ENCODE measurements at places on chromosomes 16 and 17. TPM values are rescaled to one million over a fixed set of nuclear protein-coding genes. Genes with fewer than 3 reads are reported as not detected.

GRCh38 chr17:49111934-49112333 is 20.6 kb upstream of the B4GALNT2 start:
- H3K4me3 ChIP-seq, result no peak overlapping the region
- DNase-seq, result no peak
- no peaks in the 10 kb centered on the region for H3K4me1 ChIP-seq
- peaks cover 21% of the 10 kb centered on the region for H3K27me3 ChIP-seq

DNA sequence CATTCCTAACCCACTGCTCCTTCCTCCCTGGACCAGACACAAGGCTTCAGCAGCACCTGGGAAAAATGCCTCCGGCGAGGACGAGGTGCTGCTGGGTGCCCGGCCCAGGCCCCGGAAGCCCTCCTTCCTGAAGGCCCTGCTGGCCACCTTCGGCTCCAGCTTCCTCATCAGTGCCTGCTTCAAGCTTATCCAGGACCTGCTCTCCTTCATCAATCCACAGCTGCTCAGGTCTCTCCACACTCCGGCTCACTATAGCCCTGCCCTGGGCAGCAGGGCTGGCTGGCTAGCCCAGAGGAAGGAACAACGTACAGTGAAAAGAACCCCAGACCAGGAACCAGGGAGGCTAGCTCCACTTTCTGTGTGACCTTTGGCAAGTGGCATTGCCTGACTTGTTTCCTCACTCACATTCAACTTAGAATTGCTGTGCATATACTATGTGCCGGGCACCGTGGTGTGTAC is 26.2 kb downstream of the ABCC3 start:
- no peak overlapping the region for H3K4me3 ChIP-seq
- H3K4me1 ChIP-seq, result peaks cover 11% of the 10 kb centered on the region
- H3K36me3 ChIP-seq, result no peaks in the 10 kb centered on the region
- H3K27ac ChIP-seq, result peak overlapping the region; percentile 26
- no peak for DNase-seq

GRCh38 chr17:8797621-8798175 is 1.5 kb downstream of the MFSD6L start:
- H3K4me3 ChIP-seq, result no peak overlapping the region
- no peaks in the 10 kb centered on the region for H3K36me3 ChIP-seq
- no peaks in the 10 kb centered on the region for H3K27me3 ChIP-seq
- no peaks in the 10 kb centered on the region for H3K4me1 ChIP-seq
- no peak overlapping the region for H3K27ac ChIP-seq

GRCh38 chr17:64504769-64505339 is 1.2 kb downstream of the DDX5 start:
- H3K4me1 ChIP-seq, result peaks cover 55% of the 10 kb centered on the region
- H3K27ac ChIP-seq, result peak overlapping the region; percentile 100
- H3K27me3 ChIP-seq, result no peaks in the 10 kb centered on the region
- H3K36me3 ChIP-seq, result peaks cover 72% of the 10 kb centered on the region

DNA sequence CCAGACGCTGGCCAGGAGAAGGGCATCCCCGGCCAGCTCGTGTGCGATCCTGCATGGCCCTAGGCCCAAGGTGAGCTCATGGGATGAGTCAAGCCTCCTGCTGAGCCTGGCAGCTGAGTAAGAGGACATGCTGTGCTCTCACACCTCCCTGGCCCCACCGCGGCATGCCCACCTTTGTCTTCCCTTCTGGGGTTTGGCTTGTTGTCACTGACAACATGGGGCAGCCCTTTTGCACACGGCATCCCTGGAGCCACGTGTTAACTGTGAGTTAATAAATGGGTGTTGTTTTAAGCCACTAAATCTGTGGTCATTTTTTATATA is 8.9 kb upstream of the TNS4 start:
- H3K27ac ChIP-seq, result no peak overlapping the region
- H3K36me3 ChIP-seq, result peaks cover 2% of the 10 kb centered on the region
- peaks cover 9% of the 10 kb centered on the region for H3K4me1 ChIP-seq
- no peak for DNase-seq
- H3K27me3 ChIP-seq, result peaks cover 12% of the 10 kb centered on the region

DNA sequence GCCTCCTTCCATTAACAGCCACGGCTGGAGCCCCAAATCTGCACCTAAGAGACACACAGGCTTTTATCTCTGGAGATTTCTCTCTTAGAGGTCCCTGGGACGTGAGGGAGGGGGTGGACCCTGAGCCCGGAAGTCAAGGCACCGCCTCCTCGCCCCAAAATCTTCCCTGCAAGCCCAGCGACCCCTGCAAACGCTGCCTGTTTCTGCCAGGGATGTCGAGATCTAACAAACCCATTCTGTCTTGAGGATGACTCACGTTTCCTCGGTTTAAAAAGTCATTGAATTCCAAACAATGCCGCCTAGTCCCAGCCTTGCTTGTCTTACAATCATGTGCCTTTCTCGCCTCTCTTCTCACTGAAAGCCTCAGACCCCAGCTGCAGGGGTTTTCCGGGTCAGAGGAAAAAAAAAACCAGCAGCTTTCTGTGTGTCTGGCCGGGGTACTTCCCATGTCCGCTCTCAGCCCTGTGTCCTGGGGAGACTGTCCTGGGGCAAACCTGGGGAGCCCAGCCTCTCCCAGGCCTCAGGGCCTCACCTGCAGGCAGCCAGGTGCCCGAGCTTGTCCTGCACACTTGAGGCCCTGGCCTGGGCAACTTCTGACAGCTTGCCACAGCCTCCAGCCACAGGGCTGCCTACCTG is 15.4 kb downstream of the ARL2BP start:
- peak; percentile 34 for DNase-seq
- H3K4me3 ChIP-seq, result peak overlapping the region; percentile 54
- peak overlapping the region; percentile 87 for H3K27ac ChIP-seq
- H3K36me3 ChIP-seq, result no peaks in the 10 kb centered on the region

DNA sequence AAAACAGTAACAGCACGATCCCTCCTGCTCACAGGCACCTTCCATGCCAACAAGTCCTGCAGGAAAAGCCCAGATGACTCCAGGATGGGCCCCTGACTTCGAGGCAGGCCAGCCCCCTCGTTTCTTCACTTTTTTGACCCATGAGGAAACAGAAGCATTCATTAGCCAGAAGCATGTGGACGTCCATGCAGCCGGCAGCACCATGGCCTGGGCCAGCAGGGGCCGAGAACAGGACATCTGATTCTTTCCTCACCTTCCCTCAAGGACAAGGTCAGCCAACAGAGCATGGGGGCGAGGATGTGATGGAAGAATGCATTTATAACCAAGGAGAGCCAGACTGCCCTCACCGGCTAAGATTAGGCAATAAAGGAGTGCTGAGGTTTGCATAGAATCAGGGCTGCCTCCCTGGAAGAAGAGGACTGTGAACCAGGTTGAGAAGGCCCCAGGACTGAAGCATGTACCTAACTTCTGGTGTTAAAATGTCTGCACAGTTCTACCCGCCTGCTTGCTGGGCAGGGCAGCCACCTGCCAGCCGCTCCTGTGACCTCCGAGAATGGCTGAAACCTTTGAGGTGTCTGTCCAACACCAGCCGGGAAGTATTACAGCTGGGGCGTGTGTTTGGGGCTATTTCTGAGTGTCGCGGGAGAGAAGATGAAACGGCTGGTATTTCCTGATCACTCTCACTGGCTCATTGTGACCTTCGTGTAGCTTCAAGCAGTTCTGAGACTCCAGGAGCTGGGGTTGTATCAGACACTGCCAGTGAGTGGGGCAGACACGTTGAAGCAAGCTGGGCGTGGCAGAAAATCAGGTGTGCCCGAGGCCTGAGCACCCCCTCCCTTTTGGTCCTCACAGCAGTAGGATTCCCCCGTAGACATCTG is 94.0 kb upstream of the TNRC6C start:
- peaks cover 18% of the 10 kb centered on the region for H3K4me1 ChIP-seq
- no peaks in the 10 kb centered on the region for H3K36me3 ChIP-seq
- peaks cover 3% of the 10 kb centered on the region for H3K27me3 ChIP-seq

GRCh38 chr17:62688398-62689160 is 61.1 kb downstream of the MRC2 start:
- H3K4me3 ChIP-seq, result no peak overlapping the region
- H3K27me3 ChIP-seq, result no peaks in the 10 kb centered on the region
- H3K27ac ChIP-seq, result no peak overlapping the region
- peaks cover 5% of the 10 kb centered on the region for H3K36me3 ChIP-seq

GRCh38 chr17:4711661-4712181 is 1.3 kb downstream of the ARRB2 start:
- H3K4me3 ChIP-seq, result peak overlapping the region; percentile 98
- peak overlapping the region; percentile 99 for H3K27ac ChIP-seq
- DNase-seq, result no peak
- peaks cover 48% of the 10 kb centered on the region for H3K4me1 ChIP-seq

DNA sequence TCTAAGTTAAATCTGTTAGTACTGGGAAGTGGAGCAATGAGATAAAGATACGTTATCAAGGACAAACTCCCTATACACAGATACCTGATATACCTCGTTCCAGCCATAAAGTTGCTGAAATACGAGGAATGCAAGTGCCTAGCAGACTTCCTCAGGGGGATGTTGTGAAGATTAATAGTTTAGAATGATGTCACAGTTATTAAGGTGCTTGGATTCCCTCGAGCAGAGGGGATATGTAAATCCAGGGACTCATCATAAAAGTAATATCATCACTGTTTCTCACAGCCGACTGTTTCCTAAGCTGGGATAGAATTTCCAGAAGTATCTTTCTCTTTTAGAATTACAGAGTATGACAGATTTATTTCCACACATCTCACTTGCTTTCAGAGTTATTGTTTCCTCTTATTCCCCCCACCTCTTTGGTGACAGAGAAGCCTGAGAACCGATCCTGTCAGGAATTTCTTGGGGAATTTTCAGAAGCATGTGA is 28.4 kb upstream of the ZFHX3 start:
- H3K4me3 ChIP-seq, result no peak overlapping the region
- no peaks in the 10 kb centered on the region for H3K4me1 ChIP-seq
- H3K36me3 ChIP-seq, result no peaks in the 10 kb centered on the region

GRCh38 chr16:63652091-63652490 is 1469.8 kb downstream of the CDH11 start:
- H3K27me3 ChIP-seq, result no peaks in the 10 kb centered on the region
- no peaks in the 10 kb centered on the region for H3K4me1 ChIP-seq
- DNase-seq, result no peak

DNA sequence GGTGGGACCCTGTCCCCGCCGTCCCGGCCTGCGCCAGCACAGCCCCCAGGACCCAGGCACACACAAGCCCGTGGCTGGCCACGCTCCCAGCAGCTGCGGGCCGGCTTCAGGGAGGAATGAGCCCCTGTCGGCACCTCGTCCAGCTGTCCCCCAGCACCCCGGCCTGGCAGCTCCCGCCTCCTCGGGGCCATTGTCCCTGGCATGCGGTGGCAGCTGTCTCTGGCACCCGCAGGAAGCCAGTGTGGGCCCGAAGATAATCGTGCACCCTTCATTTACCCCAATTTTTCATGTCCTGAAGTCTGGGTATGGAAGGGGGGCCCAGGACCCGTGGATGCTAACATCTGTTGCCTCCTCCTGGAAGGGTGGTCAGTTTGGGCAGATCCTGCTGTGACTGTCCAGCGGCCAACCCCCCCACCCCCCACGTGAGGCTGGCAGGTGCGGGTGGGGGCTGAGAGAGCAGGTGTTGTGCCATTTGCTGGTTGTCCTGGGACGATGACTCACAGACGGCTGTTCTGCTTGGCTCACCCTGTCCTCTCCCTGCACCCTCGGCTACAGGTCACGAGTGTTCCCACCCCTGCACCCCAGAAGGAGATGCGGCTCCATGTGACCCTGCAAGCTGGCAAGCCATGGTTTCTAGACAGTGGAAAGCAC is 4.0 kb upstream of the LMF1 start:
- H3K4me1 ChIP-seq, result peaks cover 4% of the 10 kb centered on the region
- H3K27me3 ChIP-seq, result no peaks in the 10 kb centered on the region
- no peaks in the 10 kb centered on the region for H3K36me3 ChIP-seq
- no peak overlapping the region for H3K4me3 ChIP-seq
- H3K27ac ChIP-seq, result no peak overlapping the region

DNA sequence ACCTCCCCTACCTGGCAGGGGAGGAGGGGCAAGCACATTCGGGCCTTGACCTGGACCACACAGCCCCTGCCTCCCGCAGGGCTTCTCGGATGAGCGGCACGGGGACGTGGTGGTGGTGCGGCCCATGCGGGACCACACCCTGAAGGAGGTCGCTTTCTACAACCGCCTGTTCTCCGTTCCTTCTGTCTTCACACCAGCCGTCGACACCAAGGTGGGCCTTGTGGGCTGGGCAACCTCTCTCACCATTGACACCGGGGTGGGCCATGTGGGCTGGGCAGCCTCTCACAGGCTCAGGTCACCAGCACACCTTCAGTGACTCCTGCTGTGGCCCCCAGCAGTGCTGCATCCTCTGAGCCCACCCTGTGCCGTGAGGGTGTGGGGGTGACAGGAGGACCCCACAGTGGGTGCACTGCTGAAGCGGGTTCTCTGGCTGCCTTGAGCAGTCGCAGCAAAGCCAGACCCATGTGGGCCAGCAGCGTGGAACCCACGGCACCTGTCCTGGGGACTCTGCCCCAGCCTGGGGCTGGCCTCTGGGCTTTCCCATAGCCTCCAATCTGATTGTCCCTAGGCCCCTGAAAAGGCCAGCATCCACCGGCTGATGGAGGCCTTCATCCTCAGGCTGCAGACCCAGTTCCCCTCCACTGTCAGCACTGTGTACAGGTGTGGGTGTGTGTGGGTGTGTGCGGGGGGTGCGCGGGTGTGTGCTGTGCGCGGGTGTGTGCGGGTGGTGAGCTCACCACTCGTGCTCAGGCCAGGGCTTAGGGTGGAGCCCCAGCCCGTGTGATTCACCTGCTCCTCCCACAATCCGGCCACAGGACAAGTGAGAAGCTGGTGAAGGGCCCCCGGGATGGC is 7.5 kb downstream of the CTU2 start:
- no peak for DNase-seq
- no peak overlapping the region for H3K27ac ChIP-seq
- H3K36me3 ChIP-seq, result peaks cover 6% of the 10 kb centered on the region
- no peaks in the 10 kb centered on the region for H3K27me3 ChIP-seq
- peaks cover 2% of the 10 kb centered on the region for H3K4me1 ChIP-seq

- peaks cover 12% of the 10 kb centered on the region for H3K4me1 ChIP-seq
- no peak overlapping the region for H3K4me3 ChIP-seq
- DNase-seq, result no peak
- no peak overlapping the region for H3K27ac ChIP-seq
Measured at GRCh38 chr16:9139965-9140364, 48.5 kb downstream of the HAPSTR1 start.

- no peaks in the 10 kb centered on the region for H3K27me3 ChIP-seq
- no peaks in the 10 kb centered on the region for H3K4me1 ChIP-seq
- DNase-seq, result no peak
- H3K27ac ChIP-seq, result no peak overlapping the region
Measured at GRCh38 chr16:48448841-48449481, 63.7 kb upstream of the SIAH1 start.

DNA sequence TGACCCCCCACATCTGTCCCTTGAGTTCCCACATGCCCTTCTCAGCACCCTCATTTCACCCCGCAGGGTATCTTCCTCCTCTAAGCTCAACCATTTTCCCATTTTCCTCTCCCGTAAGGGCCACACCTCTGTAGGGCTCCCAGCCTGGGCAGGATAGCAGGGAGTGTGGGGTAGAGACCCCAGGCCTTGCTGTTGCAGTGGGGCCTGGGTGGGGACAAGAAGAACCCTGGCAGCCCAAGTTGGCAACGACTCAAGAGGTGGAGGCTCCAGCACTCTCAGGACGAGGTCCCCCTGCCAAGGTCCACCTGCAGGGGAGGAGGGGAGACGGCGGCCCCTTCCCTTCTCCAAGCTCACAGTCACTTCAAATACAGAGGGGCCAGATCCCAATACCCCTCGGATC is 2.0 kb upstream of the TMEM92 start:
- no peaks in the 10 kb centered on the region for H3K36me3 ChIP-seq
- H3K4me1 ChIP-seq, result peaks cover 4% of the 10 kb centered on the region
- no peak for DNase-seq
- peaks cover 45% of the 10 kb centered on the region for H3K27me3 ChIP-seq
- peak overlapping the region; percentile 46 for H3K4me3 ChIP-seq
- no peak overlapping the region for H3K27ac ChIP-seq

The RCVRN gene
- total RNA-seq, result not detected

The ABCC6 gene
- not detected for total RNA-seq

The LPCAT2 gene
- total RNA-seq, result 0.29 TPM

The ACSM3 gene
- 11.0 TPM for total RNA-seq

The COPS3 gene
- total RNA-seq, result 141 TPM

The ACSM2A gene
- total RNA-seq, result not detected

The TMEM100 gene
- not detected for total RNA-seq

The KCNJ18 gene
- not detected for total RNA-seq

Data from activated naive CD8-positive, alpha-beta T cell treated with anti-CD3 and anti-CD28 coated beads for 36 hours (primary cell).